Lower leg skin (tissue), 4 donors: ENCODE measurements at places on chromosomes 12 and 14.

GRCh38 chr12:66669541-66669940 is 9.3 kb downstream of the GRIP1 start:
- DNase-seq: no peak

DNA sequence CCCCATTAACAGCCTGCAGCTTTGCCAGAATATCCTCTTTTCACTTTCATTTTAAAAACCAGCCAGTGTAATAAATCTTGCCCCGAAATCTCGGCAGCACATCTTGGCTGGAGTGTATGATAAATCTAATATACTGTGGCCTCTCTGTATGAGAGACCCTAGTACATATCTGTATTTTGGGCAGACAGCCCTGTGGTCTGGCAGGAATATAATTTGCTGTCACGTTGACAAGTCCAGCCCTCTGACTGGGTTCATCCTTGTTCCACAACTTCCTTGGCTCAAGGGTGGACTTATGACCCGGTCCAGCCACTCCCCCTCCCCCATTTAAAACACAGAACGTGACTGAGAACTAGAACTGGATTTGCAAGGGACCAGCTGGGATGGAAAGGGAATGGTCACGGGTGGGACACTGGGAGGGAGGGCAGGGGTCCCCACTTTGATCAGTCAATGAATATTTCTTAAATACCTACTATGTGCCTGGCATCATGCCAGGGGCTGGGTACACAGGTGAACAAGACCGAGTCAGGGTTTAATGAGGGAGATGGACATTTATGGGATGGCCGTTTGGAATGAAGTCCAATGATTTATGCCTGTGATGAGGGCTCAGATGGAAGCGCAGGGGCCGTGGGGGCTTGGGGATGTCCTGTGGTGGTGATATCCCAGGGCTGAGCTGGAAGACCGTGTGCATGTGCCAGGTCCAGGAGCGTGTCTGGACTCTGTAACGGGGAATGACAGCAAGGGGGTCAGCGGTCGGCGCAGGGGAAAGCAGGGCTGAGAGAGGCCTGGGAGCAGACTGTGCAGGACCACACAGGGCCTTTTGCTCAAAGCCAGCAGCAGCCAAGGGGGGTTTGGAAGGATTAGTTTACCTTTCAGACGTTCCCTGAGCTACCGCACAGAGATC is 190.5 kb downstream of the PHETA1 start:
- no peak for DNase-seq

GRCh38 chr14:61470261-61470960 is 149.0 kb downstream of the PRKCH start:
- DNase-seq: no peak

DNA sequence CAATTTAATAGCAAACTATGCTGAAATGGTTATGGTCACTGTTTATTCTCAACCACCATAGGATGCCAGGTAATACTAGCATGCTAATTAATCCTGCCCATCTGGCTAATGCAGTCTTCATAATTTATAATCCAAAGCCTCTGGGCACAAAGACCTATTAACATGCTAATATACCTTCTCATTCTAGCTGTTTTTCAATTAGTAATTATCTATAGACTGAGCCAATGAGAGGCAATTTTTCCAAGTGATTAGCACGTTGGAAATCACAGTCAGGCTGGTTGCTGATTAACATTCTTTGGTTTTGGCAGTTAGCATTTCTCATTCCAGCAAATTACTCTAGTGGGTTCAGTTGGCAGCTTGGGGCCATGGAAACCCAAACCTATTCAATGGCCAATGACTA is 357.2 kb downstream of the SEC23A start:
- no peak for DNase-seq

GRCh38 chr12:130806574-130806973 is 32.5 kb downstream of the STX2 start:
- DNase-seq: no peak

DNA sequence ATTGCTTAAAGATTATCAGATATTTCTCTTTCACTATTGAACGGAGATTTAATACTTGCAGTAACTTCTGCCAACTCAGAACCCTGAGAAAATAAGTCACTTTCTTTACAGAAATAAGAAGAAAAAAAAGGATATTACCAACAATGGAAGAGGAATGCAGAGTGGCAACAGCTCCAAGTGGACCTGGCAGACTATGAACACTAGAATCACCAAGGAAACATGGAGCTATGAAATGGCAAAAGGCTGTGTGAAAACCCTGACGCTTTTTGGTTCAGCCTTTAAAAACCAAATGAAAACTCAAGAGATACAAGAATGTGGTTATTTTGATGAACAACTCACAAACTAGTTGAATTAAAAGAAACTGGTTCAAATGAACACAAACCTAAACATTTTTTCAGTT is 17.7 kb downstream of the DTD2 start:
- no peak for DNase-seq

- no peak for DNase-seq
Measured at GRCh38 chr12:107406932-107407331, 278.7 kb upstream of the PWP1 start.

DNA sequence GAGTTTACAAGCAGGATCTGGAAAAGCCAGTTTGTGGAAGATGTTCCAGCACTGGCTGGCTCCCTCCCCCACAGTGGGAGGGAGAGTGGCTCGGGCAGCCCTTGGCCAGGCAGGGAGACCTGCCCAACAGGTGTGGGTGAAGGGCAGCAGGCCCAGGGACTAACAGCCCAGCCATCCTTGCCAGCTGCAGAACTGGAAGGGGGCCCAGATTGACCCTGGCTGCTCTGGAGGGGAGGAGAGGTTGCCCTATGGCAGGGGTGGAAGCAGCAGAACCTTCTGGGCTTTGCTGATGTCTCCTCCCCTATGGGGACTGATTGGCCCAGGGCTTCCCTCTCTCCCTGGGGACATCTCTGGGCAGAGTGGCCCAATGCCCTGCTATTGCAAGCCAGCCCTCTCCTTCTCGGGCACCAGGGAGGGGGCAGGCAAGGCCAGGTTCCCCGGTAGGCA is 20.5 kb downstream of the IRF2BPL start:
- no peak for DNase-seq

GRCh38 chr12:66045506-66045905 is 85.0 kb downstream of the LLPH start:
- DNase-seq: no peak

DNA sequence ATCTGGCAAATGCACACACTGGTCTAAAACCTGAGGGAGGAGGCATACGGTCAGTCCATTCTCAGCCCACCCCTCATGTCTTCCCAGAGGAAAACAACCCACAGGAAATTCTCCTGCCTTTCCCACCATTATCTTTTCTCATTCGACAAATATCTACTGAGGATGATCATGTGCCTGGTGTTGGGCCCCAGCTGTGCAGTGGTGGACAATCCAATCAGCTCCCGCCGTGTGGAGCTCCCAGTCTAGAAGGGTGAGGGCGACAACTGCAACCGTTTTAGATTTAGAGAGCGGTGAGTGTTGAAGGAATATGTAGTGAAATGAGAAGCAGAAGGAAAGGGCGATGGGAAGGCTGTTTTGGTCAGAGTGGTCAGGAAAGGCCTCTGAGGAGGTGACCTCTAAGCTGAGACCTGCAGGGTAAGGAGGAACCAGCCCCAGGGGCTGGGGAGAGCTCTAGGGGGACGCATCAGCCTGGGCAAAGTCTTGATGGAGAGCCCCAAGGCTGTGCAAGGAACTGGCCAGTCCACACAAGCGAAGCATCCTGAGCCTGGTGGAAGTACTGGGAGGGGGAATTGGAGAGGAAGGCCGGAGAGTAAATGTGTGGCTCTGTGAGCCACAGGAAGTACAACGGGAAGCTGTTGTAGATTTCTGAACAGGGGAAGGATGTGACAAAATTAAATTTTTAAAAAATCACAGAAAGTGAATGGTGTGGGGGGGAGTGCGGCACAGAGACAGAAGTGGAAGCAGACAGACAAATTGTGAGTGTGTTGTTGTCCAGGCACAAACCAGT is 192.8 kb downstream of the NTF3 start:
- DNase-seq: no peak

DNA sequence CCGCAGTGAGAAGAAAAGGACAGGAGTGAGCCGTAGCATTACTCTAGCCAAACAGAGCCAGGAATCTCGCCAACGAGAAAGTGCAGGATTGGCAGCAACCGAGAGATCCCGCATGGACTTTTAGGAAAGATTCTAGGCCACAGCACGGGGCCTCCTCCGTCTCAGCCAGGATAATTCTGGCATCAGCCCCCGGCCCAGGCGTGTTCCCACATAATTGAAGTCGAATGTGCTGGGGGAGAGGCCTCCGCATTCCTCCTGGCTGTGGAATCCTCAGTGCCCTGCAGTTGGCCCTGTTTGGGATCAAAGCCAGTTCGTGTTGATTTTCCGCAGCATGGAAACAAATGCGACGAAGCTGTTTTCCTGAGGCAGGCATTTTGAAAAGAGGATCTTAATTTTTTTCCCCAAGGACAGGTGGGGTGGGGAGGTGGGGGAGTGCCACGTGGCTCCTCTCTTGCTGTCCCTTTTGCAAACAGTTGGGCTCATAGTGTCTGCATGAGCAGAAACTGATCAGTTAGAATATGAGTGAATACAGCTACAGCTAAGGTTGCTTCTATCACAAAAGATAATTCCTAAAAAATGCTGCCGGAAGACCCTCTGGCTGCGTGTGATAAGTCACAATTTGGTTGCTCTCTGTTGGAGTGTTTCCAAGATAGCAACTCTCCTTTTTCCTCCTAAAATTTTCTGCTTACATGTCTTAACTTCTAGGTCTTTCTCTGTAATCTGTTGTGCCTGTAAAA is 37.3 kb upstream of the ATXN2 start:
- peak; percentile 91 for DNase-seq

- DNase-seq: no peak
Measured at GRCh38 chr14:71321574-71322315, 414.5 kb downstream of the PCNX1 start.

- no peak for DNase-seq
Measured at GRCh38 chr14:37991027-37991426, 216.7 kb upstream of the SSTR1 start.

DNA sequence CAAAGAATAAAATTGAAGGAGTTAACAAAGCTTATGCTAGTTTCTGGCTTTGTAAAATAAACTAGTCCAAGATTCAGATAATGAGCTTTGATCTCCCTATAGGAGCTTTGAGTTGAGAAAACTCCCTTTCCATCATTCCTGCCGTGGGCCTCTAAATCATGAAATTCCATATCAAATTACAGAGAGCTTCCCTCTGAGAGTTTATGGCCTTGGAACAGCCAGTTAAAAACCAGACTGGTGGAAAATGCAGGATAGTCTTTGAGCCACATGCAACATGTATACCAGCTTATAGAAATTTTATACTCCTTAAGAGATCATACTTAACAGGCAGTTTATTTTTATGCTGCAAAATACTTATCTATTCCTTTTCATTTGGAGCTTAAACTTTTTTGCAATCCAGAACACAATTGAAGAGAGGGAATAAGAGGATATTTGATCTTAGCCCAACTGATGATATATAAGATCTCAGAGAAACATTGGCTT is 175.8 kb upstream of the ATP2B1 start:
- no peak for DNase-seq

DNA sequence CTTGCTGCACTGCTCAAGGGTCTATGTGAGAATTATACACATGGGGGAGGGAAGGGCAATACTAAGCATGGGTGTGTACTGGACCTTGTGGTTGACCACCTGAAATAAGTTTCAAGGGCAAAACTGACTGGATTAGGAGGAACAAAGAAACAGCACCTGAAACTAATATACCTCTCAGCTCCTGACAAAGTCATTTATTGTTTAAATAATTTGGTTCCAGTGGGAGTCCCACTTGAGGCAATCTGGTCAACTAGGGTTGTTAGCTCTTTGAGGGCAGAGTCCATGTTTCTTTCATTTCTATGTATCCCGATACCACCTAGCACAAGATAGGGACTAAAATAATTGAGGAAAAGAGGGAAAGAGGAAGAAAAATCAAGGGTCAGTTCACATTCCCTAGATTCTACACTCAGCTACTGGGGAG is 45.5 kb downstream of the STXBP6 start:
- DNase-seq: no peak

DNA sequence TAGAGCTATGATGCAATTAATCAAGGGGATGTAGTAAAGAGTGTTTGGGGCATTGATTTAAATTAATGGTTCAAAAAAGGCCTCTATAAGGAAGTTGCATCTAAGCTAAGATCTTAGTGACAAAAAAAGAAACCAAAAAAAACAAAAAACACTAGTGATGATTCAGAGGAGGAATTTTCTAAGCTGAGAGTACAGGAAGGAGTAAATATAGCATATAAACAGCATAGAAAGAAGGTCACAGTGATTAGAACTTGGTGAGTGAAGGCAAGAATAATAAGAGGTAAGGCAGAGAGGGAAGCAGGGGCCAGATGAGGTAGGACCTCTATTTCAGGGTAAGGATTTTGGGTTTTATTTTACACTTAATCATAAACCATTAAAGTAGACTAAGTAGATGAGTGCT is 48.0 kb upstream of the PDZRN4 start:
- DNase-seq: no peak

GRCh38 chr14:96598332-96598928 is 96.2 kb downstream of the PAPOLA start:
- no peak for DNase-seq

DNA sequence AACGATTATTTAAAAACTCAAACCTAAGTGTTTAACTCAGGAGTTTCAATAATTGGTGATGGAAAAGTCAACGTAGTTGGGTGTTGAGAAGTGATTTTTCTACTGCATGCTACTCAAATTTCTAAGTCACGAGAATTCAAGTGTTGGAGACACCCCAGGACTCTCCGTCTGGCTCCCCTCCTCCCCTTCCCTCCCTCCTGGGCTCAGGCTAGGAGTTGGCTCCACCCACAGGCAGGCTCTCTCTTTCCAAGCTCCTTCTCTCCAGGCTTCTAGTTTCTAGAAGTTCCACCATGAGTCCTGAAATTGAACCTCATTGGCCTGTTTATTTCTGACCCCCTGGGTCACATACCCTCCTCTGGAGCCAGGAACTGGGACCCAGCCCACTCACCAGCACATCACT is 73.0 kb downstream of the TMEM132D start:
- no peak for DNase-seq

DNA sequence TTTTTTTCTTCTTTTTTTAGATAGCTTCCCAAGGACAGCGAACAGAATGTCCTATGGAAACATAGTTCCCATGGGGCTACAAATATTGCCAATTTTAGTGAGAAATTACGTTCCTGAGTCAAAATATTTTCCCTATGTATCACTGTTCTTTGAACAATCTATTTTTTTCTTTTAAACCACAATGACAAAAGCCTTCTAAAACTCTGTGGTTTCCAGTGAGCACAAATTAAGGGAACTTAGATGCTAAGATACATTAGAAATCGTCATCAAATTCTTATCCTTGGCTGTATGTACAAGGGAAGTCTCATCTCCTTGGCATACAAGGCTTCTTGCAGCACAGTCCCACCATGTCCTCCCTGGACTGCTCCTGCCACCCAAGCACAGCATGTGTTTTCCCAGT is 17.9 kb downstream of the CPM start:
- DNase-seq: no peak
